ENCODE measurements at places on chromosomes 4 and X.
A peak's percentile ranks its signal among the peaks of the same experiment; 100 is the strongest.

- peak; percentile 26 for DNase-seq
Observed at GRCh38 chr4:41346306-41347061, 89.8 kb downstream of the UCHL1 start.

DNA sequence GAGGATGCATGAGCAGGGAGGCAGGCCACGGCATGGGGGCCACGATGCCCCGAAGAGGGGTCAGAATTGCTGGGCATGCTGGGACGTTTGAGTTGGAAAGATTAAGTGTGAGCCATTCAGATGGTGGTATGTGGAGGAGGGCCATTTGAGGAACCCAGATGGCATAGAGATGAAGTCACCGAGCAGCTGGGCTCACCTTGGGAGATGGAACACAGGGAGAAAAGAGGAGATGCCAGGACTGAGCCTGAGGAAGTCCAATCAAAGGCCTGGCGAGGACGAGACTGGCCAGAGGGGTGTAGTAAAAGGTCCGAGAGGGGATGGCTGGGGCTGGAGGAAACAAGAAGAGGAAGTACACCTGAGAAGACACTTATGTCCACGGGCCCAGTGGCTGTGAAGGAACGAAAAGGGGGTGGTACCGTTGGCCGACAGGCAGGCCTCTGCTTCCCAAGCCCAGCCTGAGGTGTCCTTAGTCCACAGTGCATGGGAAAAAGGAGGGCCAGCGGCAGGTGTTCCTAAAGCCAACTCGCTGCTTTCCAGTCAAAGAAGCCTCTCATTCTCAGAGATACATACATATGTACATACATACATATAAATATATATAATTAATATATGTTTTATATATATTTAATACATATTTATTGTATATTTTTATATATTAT lies 54.6 kb upstream of the CLCN4 start:
- DNase-seq: no peak

DNA sequence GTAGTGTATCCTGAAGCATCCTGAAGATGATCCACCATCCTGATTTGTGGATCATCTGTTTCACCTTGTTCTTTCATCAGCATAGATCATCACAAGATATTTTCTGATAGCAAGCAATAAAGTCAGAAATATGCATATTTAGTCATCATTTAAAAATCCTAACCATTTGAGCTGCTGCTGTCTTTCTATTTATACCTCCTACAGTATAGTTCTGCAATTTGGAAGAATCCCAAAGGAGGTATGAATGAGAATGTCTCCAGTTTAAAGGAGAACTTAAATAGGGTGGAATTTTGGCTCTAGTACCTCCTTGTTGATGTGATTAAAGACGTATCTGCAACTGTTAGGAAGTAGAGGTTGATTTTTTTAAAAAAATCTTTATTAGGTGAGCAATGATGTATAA lies 7.6 kb downstream of the SLC25A14 start:
- DNase-seq: no peak

GRCh38 chrX:83521905-83522304 lies 13.8 kb downstream of the POU3F4 start:
- DNase-seq: no peak

- no peak for DNase-seq
Observed at GRCh38 chr4:176879380-176880116, 86.8 kb upstream of the VEGFC start.

DNA sequence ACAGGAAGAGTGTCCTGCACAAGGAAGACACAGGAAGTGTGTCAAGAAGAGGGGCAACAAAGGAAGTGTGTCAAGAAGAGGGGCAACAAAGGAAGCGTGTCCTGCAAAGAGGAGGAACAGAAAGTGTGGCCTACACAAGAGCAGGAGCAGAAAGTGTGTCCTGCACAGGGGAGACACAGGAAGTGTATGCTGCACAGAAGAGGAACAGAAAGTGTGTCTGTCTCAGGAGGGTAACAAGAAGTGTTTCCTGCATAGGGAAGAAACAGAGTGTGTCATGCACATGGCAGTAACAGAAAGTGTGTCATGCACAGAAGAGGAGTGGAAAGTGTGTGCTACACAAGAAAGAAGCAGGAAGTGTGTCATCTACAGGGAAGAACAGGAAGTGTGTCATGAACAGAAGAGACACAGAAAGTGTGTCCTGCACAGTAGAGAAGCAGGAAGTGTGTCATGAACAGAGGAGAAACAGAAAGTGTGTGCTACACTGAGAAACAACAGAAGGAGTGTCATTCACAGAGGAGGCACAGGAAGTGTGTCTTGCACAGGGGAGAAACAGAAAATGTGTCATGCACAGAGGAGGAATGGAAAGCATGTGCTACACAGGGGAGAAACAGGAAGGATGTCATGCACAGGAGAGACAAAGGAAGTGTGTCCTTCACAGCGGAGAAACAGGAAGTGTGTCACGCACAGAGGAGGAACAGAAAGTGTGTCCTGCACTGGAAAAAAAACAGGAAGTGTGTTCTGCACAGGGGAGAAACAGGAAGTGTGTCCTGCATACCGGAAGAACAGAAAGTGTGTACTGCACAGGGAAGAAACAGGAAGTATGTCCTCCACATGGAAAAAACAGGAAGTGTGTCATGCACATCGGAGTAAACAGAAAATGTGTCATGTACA lies 526.4 kb upstream of the PRKX start:
- no peak for DNase-seq

- no peak for DNase-seq
Observed at GRCh38 chr4:7387925-7388324, 46.8 kb downstream of the PSAPL1 start.

DNA sequence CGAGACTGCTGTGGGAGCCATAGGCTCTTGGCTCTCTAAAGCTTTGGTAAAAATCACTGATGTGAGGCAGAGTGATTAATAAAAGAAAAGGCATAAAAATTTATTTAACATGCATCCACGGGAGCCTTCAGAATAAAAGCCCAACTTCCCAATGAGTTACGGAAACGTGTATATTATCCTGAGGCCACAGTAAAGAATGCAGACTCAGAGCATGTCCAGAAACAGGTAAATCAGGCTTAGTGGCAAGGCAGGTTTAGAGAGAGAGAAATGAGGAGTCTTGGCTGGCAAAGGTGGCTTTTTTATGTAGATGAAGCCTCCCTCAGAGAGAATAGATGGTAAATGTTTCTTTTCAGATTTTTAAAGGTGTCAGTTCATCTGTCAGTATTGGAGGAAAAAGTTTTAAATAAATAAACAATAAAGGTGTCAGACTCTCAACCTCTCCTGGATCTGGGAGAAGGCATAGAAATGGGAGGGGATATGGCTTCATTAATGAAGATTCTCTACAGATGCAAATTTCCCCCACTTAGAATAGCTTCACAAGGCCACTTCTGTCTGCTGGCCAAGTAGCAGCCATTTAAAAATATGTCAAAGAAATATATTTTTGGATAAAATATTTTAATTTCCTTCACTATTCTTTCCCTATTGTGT lies 24.0 kb downstream of the C4orf51 start:
- no peak for DNase-seq

- no peak for DNase-seq
Observed at GRCh38 chr4:100631281-100631968, 113.6 kb upstream of the EMCN start.

- no peak for DNase-seq
Observed at GRCh38 chr4:151430740-151431457, 21.9 kb downstream of the FHIP1A start.

- DNase-seq: no peak
Observed at GRCh38 chrX:17086317-17086716, 139.9 kb downstream of the REPS2 start.

Measured in SJCRH30 (cell line).